Stimulated activated CD8-positive, alpha-beta memory T cell treated with anti-CD3 and anti-CD28 coated beads, Interleukin-4, amount 100 ng/mL, for 1 hour (primary cell): ENCODE measurements at places on chromosomes 6 and 20.

GRCh38 chr20:33650111-33650752, 11.9 kb upstream of the C20orf144 start:
- DNase-seq, result no peak

- no peak for DNase-seq
Measured at GRCh38 chr6:125798734-125799508, 8.2 kb downstream of the NCOA7 start.

DNA sequence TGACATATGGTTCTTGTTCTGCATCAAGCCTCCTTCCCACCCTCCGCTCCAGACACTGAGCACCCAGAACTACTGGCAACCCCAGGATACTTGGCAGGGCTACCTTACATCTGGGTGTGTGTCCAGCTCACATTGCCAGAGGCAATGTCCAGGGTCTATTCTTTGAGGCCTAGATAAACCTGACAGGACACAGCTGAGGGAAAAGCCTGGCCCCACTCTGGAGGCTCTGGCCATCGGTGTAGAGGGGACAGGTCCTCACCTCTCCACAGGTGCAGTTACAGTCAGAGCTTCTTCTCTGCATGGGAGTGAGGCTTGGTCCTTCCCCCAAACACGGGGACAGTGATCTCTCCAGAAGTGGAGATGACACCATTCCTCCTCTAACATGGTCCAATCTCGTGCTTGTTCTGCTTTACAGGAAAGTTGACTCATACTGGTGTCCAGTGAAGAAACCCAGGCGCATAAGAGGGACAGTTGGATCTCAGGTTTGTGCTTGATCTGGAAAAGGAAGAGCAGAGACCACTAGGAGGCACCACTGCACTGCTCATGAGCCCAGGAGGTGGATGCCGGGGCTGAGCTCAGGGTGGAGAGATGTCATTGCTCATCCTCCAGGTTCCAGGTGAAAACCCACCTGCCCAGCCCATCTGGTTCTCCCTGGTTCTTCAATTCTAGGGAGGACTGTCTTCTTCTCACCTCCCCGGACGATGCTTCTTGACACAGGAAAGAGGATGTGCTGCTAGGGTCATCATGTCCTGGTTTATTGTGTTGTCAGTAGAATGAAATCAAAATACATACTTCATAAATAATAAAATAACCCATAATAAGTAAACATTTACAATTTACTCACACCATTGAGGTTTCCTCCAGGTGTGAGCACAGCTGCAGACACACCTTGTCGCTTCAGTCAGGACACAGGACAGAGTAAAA, 14.7 kb downstream of the HLA-F start:
- no peak for DNase-seq

- no peak for DNase-seq
Measured at GRCh38 chr6:13453771-13454251, 33.6 kb downstream of the GFOD1 start.

DNA sequence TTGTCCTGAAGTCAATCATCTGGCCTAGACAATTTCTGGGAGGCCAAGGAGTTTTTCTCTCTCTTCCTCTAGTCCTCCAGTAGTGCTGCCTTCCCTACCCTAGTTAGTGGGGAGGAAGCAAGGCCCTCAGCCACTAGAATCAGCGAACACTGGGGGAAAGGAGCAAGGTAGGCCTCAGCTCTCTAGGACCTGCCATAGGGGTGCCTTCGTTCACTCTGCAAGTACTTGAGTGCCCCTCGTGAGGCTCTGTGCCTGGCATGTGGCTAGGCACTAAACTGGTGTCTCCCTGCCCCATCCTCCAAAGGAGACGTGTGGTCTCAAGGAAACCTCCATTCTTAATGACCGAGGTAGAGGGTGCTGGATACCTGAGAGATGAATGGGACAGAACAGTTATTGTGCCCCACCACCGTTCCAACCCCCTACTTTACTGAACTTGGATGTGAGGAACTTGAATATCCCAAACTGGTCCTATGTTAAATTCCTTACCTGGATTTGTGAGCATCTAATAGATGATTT, 1.1 kb downstream of the DEF6 start:
- no peak for DNase-seq

GRCh38 chr6:35859367-35859766, 54.2 kb downstream of the LHFPL5 start:
- DNase-seq, result no peak

GRCh38 chr6:143498428-143498827, 13.1 kb downstream of the FUCA2 start:
- DNase-seq, result no peak

- DNase-seq, result no peak
Measured at GRCh38 chr20:7624886-7625285, 315.4 kb downstream of the HAO1 start.

GRCh38 chr20:53163486-53163885, 191.3 kb downstream of the TSHZ2 start:
- no peak for DNase-seq
